CD4-positive, alpha-beta T cell treated with Interleukin-1 beta for 1 hour (primary cell): ENCODE measurements at places on chromosomes 5 and 9.

DNA sequence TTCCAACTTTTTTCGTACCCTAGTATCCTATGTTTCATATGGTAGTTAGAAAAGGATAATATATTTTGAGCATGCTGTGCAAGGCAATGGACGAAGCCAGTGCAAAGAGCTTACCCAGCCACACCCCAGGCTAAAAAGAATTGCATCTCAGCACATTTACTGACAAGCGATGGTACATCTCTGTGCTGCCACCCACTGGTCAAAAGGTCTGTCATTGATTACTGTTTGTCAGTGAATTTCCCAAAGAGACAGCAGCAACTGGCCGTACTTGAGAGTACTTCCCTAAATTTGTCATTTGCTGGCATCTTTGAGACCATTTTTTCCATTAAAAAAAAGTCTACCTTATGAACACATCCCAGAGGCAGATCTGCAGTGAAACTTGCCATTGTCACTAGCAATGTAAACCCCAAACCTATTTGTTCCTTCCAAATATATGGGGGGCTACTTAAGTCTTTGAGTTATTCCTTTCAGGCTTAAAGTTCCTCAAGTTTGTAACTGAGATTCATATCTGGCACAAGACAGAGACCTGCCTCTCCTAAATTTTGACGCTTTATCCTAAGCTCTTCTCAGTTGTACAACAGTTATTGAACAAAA is 184.3 kb downstream of the CTNND2 start:
- no peak for DNase-seq

GRCh38 chr9:118829334-118829733 is 539.9 kb downstream of the BRINP1 start:
- DNase-seq = no peak

- DNase-seq = no peak
Measured at GRCh38 chr5:144468571-144468970, 297.9 kb downstream of the KCTD16 start.

- no peak for DNase-seq
Measured at GRCh38 chr5:32099486-32100035, 74.6 kb downstream of the GOLPH3 start.

DNA sequence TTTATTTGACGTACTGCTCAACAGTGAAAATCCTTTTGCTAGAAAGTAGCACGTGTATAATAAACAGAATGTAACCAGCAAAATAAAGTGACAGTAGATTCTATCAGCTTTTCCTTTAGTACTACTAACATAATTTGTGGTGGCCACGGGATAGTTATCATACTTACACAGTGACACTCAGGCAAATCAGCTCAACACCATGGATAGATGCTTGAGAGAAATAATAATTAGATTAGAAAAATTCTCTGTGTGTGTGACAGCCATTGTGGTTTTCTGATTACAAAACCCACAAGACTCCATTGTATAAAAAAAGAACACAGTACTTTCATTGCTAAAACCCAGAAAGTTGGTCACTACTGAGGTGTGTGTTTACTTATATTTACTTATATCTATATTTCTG is 101.1 kb downstream of the MUSK start:
- DNase-seq = no peak

DNA sequence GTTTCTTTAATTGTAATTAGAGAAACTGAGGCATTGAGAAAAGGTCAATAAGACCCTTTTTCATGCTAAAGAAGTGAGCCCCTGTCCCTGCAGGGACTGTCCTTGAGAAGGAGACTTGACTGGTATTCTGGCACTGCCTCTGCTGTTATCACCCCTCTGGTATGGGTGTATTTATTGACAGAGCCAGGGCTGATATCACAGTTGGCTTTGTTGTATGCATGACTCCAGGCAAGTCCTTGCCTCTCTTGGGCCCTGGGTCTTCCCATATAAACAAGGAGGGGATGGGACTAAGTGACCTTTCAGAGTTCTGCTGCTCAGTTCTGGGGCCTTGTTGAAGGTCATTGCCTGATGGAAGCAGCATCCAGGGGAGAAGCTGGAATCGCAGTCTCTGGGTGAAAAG is 71.8 kb upstream of the PPARGC1B start:
- DNase-seq = no peak

DNA sequence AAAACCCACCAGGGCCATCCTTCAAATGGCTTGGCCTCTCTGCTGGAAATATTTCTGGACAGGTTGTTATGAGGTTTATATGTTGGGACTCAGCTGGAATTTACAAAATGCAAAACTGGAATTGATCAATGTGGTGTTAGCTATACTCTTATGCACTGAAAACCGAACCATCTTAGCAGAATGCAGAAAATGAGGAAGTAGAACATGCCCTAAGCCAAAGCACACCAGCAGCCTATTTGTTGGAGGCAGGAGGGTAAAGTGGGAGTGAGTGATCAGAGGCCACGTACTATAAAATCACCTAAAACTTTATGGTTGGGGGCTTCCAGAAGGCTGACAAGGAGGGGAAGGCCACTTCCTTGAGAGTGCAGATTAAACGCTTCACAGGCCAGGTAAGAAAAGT is 63.6 kb upstream of the C5orf63 start:
- DNase-seq = no peak

DNA sequence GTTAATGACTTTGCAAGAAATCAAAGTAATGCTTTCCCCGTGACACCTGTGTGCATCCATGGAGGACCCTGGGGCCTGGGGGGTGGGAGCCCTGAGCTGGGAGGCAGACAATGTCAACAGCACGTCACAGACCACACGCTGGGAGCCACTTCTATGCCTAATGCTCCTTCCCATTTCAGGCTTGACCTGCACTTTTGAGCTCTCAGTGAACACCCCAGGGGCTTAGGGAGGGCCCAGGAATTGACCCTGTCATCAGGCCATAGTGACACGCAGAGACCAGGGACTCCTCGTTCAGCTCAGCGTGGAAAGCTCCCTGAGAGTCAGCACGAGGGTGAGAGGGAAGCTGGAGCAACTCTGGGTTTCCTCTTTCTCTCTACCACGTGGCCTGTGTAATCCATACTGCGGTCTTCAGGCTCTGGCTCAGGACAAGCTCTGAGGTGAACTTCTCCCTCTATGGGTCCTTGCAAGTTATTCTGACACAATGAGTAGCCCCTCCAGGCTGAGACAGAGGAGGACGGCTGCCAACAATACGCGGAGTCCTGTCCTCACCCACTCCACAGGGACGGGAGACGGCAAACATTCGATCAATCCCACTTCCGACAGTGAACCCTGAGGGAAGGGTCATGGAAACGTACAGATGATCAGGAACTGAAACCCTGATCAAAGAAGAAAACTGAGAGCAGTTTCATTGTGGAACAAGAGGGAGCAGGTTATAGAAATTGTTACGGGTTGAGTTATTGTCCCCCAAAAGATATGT is 130.8 kb upstream of the IRX4 start:
- no peak for DNase-seq
